ENCODE measurements at places on chromosomes 5 and 9.

DNA sequence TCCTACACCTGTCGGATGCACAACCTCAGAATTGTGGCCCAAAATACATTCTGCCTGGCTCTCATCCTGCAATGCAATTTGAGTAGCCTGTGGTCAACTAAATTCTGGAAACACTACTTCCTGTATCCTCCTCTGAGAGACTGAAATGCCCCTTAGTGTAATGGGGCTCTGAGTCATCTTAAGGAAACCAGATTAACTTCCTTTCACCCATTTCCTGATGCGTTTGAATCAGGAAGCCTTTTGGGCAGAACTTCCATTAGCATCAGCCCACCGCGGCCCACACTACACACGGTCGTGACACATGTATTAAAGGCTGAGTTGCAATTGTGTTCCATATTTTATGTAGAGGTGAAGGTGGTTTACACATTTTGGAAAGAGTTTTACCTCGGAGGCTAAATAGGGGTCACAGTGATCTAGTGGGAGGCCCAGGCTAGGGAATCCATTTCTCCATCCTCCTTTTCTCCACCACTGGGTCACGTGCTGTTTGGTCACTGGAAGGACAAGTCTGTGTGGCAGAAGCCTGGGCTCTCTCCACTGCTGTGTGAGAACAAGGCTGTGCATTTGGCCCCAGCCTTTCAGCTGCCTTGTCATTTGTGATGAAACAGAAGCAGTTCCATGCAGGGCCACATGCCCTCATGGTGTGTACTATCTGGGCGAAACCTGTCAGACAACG lies 55.9 kb downstream of the DAP start:
- no peak for DNase-seq

DNA sequence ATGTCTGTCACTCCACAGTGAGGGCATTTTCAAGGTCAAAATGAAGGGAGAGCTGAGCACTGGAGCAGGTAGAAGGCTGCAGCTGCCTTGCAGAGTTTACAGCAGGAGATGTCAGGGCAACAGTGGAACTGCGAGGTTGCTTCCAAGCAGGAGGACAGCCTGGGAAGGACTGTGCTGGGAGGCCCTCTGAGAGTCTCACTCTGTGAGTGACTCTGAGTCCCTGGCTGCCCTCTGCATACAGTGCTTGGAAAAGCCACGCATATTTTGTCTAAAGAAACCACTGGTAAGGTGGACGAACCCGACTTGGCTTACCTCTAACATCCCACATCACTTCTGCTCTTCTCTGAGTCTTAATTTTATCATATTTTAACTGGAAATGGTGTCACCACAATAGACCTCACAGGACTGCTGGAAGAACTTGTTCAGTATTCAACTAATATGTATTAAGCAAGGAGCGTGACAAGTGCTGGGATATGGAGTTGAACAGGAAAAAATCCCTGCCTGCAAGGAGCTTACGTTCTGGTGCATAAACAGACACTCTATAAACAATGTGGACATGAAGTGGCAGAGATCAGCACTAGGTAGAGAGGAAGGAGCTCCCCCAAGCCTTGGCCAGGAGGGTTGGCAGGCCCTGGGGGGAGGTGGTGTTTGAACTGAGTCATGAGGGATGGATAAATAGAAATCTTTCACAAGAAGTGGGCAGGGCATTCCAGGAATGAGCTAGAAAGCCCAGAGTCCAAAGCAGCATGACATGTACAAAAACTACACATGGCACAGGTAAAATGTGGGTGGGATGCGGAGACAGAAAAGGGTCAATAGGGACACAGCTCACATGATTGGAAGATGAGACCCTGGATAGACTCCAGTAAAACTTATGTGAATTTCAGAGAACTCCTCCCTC lies 64.0 kb upstream of the FOXE1 start:
- DNase-seq: no peak

GRCh38 chr9:137173796-137174664 lies 2.2 kb upstream of the TMEM210 start:
- DNase-seq: no peak

DNA sequence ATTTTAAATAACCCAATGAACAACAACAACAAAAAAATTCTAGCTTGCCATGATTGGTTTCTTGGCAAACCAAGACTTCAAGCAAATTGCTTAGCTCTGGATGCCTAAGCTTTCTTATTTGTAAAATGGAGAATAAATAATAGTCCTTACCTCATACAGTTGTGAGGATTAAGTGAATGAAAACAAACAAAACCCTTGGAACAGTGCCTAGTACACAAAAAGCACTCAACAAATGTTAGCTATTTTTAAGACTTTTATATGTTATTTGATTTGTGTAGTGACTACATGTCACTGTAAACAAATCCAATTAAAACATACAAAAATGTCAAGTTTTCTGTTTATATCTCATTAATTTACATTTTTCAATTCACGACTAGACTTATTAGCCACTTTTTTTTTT lies 13.5 kb upstream of the HOMER1 start:
- no peak for DNase-seq

All from iPS DF 19.7 (cell line).